ENCODE measurements at places on chromosomes 2 and 18. TPM values are rescaled to one million over a fixed set of nuclear protein-coding genes. Genes with fewer than 3 reads are reported as not detected.

GRCh38 chr2:46014911-46015654, 282.1 kb upstream of the EPAS1 start:
- no peak for DNase-seq

- DNase-seq, result no peak
Observed at GRCh38 chr2:181371782-181372645, 85.2 kb upstream of the ITGA4 start.

DNA sequence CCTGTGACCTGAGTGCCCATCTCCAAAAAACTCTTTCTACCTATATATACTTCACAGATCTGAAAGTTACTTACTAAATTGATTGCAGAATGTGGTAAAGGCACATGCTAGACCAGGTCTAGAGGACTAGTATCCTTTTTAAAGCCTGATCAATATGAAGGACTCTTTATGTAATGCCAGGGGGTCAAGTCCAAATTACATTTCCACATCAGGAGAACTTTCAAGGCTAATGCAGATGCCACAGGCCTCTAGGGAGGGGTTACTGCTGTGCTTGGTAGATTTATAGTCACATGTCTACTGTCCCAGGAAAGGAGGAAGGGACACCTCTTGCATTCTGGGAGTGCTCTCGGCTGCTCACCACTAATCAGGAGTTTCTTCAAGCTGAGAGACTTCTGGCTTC, 118.4 kb upstream of the NOSTRIN start:
- DNase-seq, result no peak

DNA sequence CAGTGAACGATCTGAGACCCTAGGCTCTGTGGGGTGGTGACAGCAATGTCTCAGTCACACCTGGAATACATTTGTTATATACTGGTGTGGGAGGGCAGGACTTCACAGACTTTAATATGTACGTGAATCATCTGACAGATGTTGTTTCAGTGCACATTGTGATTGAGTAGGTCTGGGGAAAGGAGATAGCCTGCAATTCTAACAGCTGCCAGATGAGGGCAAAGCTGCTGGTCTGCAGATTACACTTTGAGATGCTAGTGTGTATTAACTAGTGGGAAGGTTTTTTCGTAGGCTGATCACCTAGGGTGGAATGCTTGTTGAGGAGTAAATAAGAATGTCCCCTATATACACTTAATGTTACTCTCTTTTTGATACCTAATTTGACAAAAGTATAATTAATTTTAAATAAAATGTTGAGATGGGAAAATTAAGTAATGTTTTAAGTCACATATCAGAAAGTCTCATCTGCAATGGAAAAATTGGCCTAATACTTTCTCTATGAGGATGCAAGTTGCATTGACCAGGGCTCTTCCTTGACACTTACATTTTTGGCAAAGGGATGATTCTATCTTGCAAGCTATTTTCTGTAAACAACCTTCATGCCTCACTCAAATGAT, 496.9 kb upstream of the HNMT start:
- DNase-seq, result no peak

The LPIN2 gene
- total RNA-seq, result 75.8 TPM

Data from T-helper 17 cell (primary cell).